Mammary epithelial cell (primary cell): ENCODE measurements at places on chromosomes 12 and 14.

- no peak for DNase-seq
Observed at GRCh38 chr12:82862069-82862841, 175.5 kb downstream of the TMTC2 start.

DNA sequence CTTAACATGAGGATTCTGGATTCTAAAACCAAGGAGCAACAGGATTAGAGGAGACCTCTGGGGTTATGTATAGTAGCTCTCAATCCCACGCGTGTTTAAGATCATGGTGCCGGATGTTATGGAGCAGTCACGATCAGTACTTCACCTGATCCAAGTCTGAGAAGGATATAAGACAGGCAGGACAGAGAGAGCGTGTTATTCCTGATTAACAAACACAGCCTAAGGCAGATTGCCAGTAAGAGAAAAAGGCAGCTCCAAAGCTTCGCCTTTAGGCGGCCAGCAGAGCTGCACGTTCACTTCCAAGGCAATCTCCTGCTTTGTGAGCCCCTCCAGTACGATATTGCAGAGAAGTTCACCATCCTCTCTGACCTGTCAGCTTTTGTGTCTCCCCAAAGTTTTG lies 5.5 kb downstream of the SETD3 start:
- no peak for DNase-seq

- no peak for DNase-seq
Observed at GRCh38 chr12:56034586-56035332, 7.0 kb upstream of the RPS26 start.

- DNase-seq, result no peak
Observed at GRCh38 chr14:88597038-88597437, 34.2 kb downstream of the ZC3H14 start.

DNA sequence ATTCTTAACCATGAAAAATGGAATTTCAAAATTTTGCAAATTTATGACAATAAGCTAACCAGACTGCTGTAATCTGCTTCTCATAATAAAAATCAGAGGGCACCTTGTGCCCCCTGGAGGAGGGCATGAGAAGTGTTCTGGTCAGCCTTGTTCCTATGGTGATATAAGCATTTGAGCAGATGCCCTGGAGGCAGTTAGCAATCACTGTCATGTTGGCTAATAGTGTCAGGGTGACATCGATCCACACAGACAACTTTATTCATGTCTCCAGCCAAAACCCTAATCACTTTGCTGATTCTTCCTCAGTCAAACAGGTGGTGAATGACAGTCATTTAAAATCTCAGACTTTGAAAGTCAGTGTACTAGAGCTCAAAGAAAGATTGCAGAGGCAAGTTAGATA lies 943.0 kb downstream of the GALC start:
- DNase-seq, result peak; percentile 75

- no peak for DNase-seq
Observed at GRCh38 chr14:89184952-89185351, 232.1 kb downstream of the FOXN3 start.

DNA sequence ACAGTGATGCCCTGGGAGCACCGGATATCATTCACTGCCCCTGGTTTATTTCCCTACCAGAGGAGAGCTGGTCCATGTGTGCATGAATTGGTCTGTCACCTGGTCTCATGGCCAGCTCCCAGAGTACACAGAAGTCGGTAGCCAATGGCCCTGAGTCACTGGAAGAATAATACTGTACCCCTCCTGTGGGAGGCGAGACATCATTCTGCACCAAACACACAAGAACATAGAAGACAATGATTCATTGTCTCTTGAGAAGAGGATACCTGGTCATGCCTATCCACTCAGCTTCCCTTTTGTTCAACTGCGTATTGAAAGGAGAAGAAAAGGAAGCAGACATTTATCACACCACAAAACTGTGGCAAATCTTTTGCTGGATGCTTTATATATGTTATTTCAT lies 216.2 kb downstream of the DPF3 start:
- DNase-seq, result peak; percentile 68

DNA sequence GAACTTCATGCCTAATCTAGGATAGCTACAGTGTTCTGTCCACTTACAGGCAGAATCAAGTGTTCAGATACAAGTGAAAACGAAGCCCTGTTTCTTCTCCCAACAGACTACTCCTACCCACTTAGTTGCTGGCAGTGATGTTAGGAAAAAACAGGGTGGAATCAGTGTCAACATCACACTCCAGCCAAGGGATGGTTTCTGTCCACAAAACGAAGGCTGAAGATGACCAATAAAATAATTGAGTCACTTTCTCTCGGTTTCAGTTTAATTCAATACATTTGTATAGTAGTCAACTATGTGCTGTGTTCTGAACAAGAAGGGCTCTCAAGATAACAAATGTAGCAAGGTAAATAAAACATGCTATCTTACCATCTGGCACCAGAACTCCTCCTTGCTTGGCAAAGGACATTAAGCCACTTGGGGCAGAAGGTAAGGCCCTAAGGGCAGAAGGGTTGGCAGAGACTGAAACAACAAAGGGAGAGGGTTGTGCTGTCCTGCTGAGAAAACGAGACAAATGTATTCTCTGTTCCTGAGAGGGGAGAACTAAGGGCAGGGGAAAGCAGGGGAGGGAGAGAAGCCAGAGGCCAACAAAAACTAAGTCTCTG lies 393.6 kb downstream of the DPF3 start:
- DNase-seq, result peak; percentile 50

- DNase-seq, result no peak
Observed at GRCh38 chr12:26058818-26059217, 66.0 kb downstream of the BHLHE41 start.

DNA sequence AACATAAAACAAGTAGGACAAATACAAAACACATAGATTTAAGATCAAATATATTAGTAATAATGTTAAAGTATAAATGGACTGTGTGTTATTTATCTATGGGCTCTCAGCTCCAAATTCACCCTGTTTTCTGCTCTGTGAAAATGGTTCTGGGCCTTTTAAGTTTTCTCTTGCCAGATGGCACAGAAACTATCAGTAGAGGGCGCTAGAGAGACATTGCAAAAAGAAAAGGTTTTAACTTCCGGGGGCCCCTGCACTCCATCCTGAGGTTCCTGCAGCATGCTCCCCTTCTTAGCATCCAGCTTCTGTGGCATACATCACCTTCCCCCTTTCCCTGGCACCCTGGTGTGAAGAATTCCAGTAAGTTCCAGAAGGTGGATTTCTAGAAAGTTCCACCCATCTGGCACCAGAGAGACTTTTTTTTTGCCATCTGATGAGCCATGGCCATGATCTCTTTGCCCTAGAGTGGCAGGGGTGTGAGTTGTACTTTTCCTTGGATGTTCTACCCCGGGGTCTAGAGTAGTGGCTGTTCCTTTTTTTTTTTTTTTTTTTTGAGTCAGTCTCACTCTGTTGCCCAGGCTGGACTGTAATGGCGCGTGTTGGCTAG lies 29.3 kb downstream of the ZCRB1 start:
- no peak for DNase-seq
